ENCODE measurements at places on chromosomes 3 and 15. TPM values are rescaled to one million over a fixed set of nuclear protein-coding genes. Genes with fewer than 3 reads are reported as not detected.

- DNase-seq = no peak
Measured at GRCh38 chr3:52879090-52879489, 18.3 kb downstream of the STIMATE start.

GRCh38 chr15:55970286-55970685 lies 23.1 kb downstream of the NEDD4 start:
- no peak for DNase-seq

Gene LXN
- 5.5 TPM for total RNA-seq

- DNase-seq = no peak
Measured at GRCh38 chr15:63380151-63380807, 1.4 kb downstream of the CA12 start.

Gene KBTBD13
- not detected for total RNA-seq

Gene ZNF80
- total RNA-seq = not detected

GRCh38 chr3:132606085-132606484 lies 9.0 kb downstream of the ACKR4 start:
- no peak for DNase-seq

- DNase-seq = no peak
Measured at GRCh38 chr15:95091444-95091843, 860.1 kb downstream of the MCTP2 start.

Gene GALNT15
- total RNA-seq = 1.3 TPM

Gene C3orf70
- 0.22 TPM for total RNA-seq

Gene DRD3
- not detected for total RNA-seq

Gene A4GNT
- 1.1 TPM for total RNA-seq

DNA sequence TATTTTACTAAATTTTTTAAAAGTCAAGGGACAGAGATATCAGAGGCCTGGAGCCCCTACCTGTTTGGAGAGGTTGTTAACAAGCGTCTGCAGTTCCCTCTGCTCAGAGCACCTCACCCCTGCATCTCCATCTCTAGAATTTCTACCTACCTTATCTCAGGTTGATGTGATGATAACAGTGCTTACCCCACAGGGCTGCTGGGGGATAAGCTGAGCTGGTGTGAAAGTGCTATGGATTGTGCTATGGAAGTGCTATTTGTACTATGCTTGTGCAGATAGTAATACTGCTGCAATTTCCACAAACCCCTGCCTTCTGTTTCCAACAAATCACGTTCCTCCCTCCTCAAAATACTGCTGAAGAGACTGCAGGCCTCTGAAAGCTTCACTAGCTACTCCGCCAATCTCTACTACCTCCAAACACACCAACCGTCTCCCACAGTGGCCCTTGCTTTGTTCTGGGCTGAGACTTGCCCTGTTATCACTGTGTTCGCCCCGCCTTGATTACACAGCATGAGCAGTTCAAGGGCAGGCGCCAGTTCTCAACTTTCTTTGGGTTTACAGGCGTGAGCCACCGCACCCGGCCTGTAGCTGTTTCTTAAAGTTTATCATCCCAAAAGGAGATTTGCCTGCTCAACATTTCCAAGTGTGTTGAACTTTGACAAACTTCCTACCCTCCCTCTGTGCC lies 28.4 kb upstream of the PARL start:
- no peak for DNase-seq

DNA sequence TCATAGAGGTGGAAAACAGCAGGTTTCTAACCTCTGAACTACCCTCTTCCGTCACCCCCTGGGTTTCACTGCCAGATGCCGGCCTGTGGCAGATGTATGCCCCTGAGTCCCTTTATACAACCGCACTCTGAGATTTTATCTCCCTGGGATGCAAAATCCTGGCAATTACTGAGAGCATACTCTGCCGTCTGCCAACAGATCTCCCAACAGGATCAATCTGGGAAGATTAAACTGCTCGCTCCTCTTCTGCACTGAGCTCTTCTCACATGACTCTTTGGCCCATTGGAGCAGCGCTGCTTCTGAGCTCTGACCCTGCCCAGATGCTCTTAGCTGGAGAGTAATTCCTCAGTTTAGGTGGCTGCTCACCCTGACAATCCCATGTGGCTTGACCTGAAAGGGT lies 133.2 kb downstream of the LIPC start:
- no peak for DNase-seq

- no peak for DNase-seq
Measured at GRCh38 chr3:188683032-188683521, 488.7 kb upstream of the TPRG1 start.

DNA sequence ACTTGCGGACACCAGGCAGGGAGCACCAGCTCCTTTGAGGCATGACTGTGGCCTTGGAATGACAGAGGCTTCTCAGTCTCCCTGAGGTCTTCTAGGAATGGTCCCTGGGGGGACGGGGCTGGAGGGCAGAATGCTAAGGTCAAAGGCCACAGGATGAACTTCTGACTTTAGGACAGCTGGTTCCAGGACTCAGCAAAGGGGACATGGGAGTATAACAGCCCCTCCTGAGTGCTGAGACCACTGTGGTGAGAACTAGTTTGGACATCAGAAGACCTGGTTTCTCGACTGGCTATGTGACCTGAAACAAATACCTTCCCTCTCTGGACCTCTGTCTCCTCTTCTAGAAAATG lies 17.8 kb downstream of the ITGA11 start:
- DNase-seq = peak; percentile 3

GRCh38 chr3:190192739-190193138 lies 72.0 kb upstream of the P3H2 start:
- DNase-seq = no peak

- no peak for DNase-seq
Measured at GRCh38 chr3:131036200-131036816, 9.6 kb downstream of the NEK11 start.

DNA sequence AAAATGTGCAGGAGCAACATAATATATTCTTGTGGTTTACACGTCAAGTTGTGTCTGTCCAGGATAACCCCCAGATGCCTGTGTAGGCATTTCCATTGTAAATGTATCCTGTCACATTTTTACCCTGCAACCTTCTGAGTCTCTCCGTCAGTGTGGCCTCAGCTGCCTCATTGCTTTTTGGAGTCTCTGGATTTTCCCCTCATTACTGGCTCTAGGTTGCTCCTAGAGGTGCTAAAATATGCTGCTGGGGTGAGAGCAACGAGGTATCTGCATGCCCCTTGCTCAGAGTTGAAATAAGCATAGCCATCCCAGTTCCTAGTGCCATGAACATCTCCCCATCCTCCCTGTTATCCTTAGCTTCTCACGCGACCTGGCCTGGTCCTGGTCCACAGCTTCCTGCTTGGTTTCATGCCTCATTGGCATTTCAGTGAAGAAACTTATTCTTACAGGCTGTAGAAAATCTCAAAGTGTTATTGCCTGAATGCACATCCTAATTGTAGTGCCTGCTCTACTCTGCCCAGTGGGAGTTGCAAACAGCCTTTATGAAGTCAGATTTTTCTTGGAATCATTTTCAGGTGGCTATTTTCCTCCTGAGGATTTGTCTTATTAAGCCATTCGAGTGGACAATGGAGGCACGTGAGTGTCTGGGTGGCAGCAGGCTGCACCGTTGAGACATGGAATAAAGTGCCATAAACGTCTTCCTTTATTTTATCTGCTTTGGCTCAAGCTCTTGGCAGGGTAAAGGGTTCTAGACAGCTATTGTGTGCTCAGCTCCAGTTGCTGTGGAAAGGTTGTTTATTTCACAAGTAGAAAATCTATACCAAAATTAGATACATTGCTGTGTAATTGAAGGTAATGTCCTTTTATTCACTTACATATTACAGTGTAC lies 33.2 kb downstream of the OXNAD1 start:
- DNase-seq = no peak

Gene FMN1
- 4.9 TPM for total RNA-seq

DNA sequence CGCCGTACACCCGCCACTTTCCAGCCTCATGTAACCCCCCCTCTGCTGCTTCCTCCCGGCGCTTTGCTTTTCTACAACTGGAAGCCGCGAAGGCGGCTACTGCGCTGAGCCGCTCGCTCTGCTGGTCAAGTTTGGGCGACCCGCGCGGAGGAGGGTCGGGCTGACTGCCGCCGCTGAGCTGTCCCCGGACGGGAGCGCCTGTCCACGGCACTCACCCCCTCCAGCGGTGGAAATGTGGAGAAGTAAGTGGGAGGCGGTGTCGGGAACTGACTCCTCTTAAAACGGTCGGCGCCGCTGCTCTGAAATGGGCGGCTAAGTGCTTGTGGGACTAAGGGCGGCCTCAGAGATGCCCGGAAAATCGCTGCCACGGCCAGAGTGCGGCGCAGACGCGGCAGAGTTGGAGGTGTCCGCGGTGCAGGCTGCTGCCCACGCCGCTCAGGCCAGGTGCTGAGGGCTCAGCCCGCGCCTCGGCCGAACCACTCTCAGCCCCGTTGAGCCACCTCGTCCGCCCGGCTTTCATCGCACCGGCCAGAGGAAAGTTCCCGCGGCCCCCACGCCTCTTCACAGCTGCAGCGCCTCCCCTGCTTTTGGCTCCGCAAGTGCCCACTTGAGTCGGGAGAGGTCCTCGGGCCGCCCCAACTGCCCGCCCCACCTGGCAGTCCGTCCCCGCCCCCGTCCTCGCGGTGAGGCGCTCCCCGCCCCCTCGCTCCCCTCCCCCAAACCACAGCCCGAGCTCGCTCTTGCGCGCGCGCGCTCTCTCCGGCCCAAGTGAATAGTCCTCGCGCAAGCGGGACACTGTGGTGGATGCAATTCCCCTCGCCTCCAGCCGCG lies at the start of gene EPHA6:
Gene EPHA6, plus strand, starts transcription at position 775 of the 831 bp plus-strand sequence.
- DNase-seq = peak; percentile 78

- no peak for DNase-seq
Measured at GRCh38 chr15:31559786-31560185, 233.2 kb downstream of the KLF13 start.

- no peak for DNase-seq
Measured at GRCh38 chr15:63797116-63797515, 36.6 kb downstream of the HERC1 start.

DNA sequence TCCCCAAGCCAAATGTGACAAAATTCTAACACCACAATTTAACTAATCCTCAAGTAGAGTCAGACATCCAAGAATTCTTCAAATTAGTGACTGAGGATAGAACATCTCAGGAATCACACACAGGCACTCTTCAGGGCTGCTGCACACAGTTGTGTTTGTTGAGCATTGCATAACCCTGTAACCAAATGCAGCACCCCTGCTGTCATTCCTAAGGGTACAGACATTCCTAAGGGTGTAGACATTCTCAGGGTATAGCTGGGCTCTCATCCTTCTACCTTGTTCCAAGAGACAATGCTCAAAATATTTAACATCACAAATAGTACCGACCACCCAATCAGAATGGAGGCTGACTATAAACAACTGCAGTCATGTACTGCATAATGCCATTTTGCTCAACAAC lies 107.1 kb upstream of the UBE2E2 start:
- DNase-seq = no peak

- DNase-seq = no peak
Measured at GRCh38 chr3:101876142-101876541, 26.8 kb downstream of the NFKBIZ start.

- no peak for DNase-seq
Measured at GRCh38 chr3:163766112-163766511, 1312.2 kb downstream of the SI start.

- DNase-seq = peak; percentile 52
Measured at GRCh38 chr3:42654331-42655201, 1.1 kb downstream of the ZBTB47 start.

DNA sequence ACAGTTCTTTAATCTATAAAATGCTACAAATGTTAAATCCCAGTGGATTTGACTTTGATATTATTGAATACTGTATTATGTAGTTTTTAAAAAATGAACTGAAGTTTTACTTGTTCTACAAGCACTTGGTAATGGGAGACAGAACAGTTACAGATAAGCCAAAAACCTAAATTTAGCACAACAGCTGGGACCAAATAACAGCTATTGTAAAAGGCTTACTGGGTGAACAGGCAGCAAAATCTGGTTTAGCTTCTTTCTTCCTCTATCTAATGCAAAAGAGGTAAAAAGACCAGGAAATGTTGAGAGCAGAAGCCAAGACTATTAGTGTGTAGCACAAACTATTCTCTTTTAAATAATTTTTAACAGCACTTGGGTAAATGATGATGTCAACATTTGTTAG lies 1.6 kb upstream of the ATOSA start:
- DNase-seq = no peak

DNA sequence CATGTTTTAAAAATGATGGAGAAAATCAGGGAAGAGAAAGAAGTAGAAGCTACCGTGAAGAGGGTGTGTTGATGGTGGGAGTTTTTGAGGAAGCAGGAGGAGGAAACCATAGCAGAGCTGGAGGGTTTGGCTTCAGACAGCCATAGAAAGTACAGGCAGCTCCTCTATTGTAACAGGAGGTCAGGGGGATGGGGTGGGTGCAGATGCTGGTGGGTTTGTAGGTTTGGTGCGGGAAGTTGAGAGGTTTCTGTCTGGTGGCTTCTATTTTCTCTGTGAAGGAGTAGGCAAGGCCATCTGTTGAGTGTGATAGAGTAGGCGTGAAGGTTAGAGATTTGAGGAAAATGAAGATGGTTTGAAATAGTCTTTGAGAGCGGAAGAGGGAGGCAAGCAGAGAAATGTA lies 97.7 kb upstream of the TBC1D5 start:
- DNase-seq = no peak

Gene NCKIPSD
- 10.2 TPM for total RNA-seq

- DNase-seq = no peak
Measured at GRCh38 chr15:57307527-57308169, 68.7 kb upstream of the CGNL1 start.

DNA sequence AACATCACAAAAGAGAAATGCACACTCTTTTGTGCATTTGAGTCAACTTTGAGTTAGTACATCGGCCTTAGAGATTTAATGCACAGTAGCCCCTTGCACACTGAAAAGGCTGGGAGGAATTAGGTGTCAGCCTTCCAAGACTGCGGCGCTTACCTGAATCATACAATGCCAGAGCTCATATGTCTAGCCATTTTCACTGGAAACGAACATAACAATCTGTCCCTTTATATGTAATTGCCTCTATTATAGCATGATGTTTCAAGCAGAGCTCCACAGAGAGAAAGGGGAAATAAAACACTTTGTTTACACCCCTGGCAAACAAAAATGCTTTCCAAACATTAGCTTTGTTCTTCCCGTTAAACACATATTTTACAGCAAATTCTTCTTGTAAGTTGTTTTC lies 315.7 kb upstream of the SLCO3A1 start:
- DNase-seq = no peak

- DNase-seq = no peak
Measured at GRCh38 chr3:139286825-139287224, 57.0 kb upstream of the MRPS22 start.

- no peak for DNase-seq
Measured at GRCh38 chr3:187025656-187026316, 95.5 kb downstream of the ST6GAL1 start.

- DNase-seq = no peak
Measured at GRCh38 chr3:142209655-142210054, 15.7 kb downstream of the GK5 start.
